ENCODE measurements at places on chromosomes 11 and 22. TPM values are rescaled to one million over a fixed set of nuclear protein-coding genes. Genes with fewer than 3 reads are reported as not detected.

The LAYN gene
- total RNA-seq, result 1.0 TPM

The LMO2 gene
- 0.87 TPM for total RNA-seq

The KCNC1 gene
- total RNA-seq, result not detected

The OR8A1 gene
- total RNA-seq, result not detected

The MMP27 gene
- not detected for total RNA-seq

The ATP6V1E1 gene
- total RNA-seq, result 123 TPM

The SAA4 gene
- total RNA-seq, result not detected

The OR8K3 gene
- total RNA-seq, result not detected

The SLC22A25 gene
- 0.18 TPM for total RNA-seq

The SCGB2A2 gene
- not detected for total RNA-seq

The LRRC32 gene
- total RNA-seq, result 0.63 TPM

The OR51B5 gene
- 0.15 TPM for total RNA-seq

The MPZL2 gene
- 0.38 TPM for total RNA-seq

The RAC2 gene
- 9.6 TPM for total RNA-seq

The OR2D2 gene
- not detected for total RNA-seq

The IL17REL gene
- 0.04 TPM for total RNA-seq

The UPB1 gene
- total RNA-seq, result not detected

The ABCC8 gene
- 0.15 TPM for total RNA-seq

Data from H7 (cell line).